ENCODE measurements at places on chromosomes 1 and 21. TPM values are rescaled to one million over a fixed set of nuclear protein-coding genes. Genes with fewer than 3 reads are reported as not detected.

- DNase-seq = no peak
Observed at GRCh38 chr1:104932949-104933679, 1183.4 kb downstream of the AMY1C start.

The PLK3 gene
- 5.3 TPM for total RNA-seq

DNA sequence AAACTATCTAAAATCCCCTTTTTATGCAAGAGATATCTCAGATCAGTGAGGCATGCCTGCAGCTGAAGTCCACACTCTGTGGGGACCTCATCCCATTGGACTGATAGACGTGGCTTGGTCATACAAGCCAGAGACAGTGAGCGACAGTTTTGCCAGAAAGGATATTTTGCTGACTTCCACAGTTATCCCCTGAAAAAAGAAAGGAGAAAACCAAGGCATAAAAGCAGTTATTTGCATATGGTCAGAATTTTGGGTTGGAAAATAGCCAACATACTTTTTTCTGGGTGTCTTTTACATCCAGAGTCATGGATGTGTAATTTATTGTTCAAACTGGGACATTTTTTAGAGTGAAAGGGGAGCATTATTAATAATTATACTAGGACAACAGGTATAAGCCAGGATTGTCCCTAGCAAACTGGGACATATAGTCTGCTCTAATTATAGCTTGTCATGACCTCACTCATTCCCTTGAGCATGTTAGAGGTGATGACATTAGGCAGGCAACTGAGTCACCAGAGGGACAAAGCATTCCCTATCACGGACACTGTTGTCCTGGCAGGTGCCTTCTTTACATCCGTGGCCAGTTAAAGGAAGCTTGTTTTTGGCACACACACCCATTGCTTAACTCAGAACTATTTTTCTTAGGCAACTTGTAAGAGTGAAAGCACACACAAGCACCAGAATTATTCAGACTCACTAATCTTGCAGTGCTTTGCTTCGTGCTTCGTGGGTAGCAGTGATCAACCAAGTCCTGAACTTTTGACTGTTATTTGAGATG, 65.5 kb downstream of the PRRX1 start:
- DNase-seq = no peak

DNA sequence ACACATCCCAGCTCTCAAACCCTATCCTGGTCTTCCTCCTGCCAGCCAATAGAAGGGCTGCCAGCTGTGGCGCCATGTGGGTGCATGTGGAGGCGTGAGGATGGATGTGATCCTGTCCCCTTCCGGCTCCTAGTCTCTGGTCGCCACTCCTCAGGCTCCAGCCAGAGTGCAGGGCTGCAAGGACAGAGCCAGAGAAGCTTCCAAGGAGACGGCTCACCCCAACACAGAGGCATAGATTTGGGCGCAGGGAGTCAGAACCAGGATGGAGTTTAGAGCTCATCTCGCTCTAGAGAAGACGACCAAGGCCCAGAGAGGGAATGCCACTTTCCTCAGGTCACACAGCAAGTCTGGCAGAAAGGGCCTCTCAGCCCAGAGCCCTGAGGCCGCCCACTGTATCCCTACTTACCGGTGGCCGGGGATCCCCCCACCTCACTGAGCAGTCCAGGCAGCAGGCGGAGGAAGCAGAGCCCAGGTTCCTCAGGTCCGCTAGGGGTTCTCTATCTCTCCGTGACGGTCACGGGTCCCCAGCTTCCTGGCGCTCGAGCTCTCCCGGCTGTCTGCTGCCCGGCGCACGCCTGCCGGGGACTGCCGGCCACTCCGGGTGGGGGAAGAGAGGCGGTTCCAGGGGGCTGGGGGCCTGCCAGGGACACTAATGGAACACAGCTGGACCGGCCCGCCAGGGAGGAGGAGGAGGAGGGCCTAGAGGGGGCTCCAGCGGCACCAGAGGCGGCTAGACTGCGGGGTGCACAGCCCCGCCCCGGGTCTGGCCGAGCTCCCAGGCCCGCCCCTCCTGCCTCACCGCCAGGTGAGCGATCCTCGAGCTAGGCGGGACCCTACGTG, at the start of gene COL16A1:
COL16A1 (minus strand) TSS at position 587 of the 840 bp plus-strand sequence. CDS start 1,824 bp downstream, outside the sequence.
- DNase-seq = no peak

- DNase-seq = no peak
Observed at GRCh38 chr1:44237721-44238457, 24.6 kb downstream of the DMAP1 start.

The THRAP3 gene
- total RNA-seq = 33.7 TPM

The MYBPHL gene
- total RNA-seq = not detected

GRCh38 chr1:17098446-17099317, 20.6 kb downstream of the PADI2 start:
- no peak for DNase-seq

The SH2D5 gene
- 0.80 TPM for total RNA-seq

The SNRNP40 gene
- 16.2 TPM for total RNA-seq

The OPRD1 gene
- not detected for total RNA-seq

The ANGPTL3 gene
- 248 TPM for total RNA-seq

- DNase-seq = no peak
Observed at GRCh38 chr1:158003406-158003800, 10.0 kb downstream of the KIRREL1 start.

The C1orf216 gene
- 3.8 TPM for total RNA-seq

GRCh38 chr21:40610345-40610744, 236.6 kb downstream of the DSCAM start:
- DNase-seq = no peak

DNA sequence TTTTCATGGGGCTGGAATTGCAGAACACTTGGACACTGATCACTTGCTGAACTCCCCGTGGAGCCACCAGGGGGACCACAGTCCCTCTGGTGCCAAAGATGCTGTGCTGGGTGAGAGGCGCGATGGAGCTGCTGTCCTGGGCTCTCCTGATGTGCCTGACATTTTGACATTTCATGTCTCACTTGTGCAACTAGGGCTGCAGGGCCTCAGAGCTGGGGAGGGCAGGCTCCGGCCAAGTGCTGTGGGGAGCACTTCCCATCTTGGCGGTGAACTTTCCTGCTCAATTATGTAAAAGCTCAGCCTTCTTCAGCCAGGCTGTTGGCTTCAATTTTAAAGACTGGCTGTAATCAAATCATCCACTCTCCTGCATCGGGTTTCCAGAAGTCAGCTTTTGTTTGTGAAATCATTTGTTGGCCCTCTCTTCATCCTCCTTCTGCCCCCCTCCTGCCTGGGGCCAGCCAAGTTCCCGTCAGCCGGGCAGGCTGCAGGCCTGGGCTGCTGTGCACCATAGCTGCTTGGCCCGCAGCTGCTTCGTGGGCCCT, 36.8 kb downstream of the KCNAB2 start:
- DNase-seq = no peak

DNA sequence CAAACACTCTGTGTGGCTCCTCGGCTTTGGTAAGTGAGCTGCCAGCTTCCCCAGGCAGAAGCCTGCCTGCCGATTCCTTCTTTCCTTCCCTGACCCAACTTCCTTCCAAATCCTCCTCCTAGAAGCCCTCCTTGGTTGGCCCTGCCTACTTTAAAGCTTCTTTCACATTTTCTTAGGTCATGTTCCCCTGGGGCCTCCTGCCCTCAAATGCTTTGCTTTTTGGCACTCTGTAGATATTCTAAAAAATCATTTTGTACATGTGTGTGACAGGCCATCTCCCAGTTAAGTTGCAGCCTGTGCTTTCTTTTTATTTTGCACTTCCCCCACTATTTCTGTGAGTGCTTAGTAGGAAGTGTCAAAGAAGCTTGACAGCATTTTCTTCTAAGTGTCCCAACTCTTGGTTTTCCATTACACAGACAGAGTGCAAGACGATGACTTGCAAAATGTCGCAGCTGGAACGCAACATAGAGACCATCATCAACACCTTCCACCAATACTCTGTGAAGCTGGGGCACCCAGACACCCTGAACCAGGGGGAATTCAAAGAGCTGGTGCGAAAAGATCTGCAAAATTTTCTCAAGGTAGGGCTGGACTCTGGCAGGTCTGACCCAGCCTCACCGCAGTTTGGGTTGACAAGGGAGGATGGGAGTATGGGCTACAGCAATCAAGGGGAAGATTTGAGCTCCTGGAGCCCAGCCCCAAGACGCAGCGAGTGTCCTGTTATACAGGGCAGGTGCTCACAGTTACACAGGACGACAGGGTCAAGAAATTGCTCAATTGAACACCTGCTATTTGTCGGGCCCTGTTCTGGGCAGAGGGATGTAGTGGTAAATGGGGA, at the start of gene S100A9:
S100A9 (plus strand) TSS at position 2 of the 838 bp plus-strand sequence; CDS start at position 432, 430 bp downstream.
- DNase-seq = no peak

- DNase-seq = no peak
Observed at GRCh38 chr1:180031664-180032063, 77.1 kb downstream of the CEP350 start.

- no peak for DNase-seq
Observed at GRCh38 chr1:185157599-185158412, 839 bp downstream of the SWT1 start.

DNA sequence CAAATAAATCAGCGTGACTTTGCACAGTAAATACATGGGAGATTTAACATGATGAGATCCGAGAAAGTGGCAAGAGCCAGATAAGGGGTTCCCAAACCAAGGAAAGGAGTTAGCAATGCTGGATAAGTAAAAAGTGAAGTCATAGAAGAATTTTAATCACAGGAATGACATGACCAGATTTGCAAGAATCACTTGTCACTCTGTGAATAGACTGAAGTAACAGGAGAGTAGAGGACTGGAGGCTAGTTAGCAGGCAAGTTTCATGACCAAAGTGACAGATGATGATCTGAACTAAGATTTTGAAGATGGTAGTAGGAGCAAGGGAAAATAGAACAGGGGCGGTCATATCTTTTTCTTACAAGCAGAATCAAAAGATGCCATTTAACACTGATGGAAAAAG, 8.4 kb downstream of the CFH start:
- DNase-seq = no peak

- DNase-seq = no peak
Observed at GRCh38 chr1:198734323-198735008, 95.6 kb downstream of the PTPRC start.

The CELA3A gene
- not detected for total RNA-seq

- no peak for DNase-seq
Observed at GRCh38 chr1:147579934-147580537, 38.7 kb downstream of the BCL9 start.

The C4BPB gene
- total RNA-seq = 164 TPM

The LRRC53 gene
- not detected for total RNA-seq
